ENCODE measurements at places on chromosomes 1 and 21.

- no peak for DNase-seq
Observed at GRCh38 chr1:68157416-68157815, 74.9 kb downstream of the WLS start.

GRCh38 chr1:75165264-75165663 lies 31.1 kb downstream of the LHX8 start:
- no peak for DNase-seq

GRCh38 chr1:150703427-150703826 lies 6.5 kb upstream of the GOLPH3L start:
- DNase-seq, result no peak

- no peak for DNase-seq
Observed at GRCh38 chr1:247529771-247530355, 6.4 kb downstream of the OR2C3 start.

DNA sequence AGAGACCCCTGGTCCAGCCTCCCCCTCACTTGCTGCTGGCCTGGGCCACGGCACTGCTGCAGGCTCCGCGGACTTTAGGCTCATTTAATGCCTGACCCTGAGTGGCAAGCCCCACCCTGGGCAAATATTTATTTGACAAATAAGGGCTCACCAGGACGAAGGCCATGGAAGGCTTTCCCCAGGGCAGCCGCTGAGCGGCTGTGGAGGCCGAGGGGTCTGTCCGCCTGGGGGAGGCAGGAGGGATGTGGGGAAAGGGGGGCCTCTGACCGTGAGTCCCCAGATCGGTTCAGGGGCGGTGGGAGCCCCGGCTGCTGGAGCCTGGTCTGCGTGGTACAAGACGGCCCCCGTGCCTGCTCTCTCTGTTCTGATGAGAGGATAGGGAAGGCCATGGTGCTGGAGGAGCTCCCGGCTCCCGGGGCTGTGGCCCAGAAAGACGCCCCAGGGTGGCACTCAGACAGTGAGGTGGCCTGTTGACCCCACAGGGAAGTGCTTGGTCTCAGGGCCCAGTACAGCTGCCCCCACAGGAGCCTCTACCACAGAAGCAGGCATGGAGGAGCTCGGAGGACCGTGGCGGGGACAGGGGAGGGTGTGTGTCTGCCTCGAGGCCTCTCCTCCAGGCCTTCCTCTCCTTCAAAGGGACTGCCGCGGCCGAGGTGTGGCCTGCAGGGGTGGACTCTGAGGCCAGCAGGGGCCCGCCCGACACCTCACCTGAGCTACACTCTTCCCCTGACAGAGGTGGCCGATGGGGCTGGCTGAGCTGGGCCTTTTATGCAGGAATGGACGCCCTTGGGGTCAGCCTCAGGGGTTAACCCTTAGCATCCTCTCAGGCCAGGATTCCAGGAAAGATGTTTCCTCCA lies 9.1 kb upstream of the C1orf159 start:
- no peak for DNase-seq

GRCh38 chr1:218259800-218260199 lies 25.3 kb upstream of the RRP15 start:
- DNase-seq, result peak; percentile 48

DNA sequence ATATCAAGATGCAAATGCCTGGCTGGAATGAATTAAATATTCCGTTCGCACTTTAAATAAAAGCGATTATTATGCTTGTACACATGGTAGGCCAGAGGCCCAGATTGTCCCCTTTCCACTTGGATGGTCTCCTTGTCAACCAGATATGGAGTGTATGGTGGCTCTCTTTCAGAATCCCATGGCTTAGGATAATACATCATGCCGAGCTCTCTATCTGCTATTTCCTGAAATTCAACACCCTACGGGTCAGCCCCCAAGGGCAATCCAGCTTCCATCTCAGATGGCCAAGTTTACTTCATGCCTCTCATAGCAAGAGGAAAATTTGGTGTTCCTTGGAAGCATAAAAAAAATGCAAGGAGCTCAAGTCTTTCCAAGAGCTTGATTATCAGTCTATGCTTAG lies 25.4 kb upstream of the FMO1 start:
- no peak for DNase-seq

GRCh38 chr1:44239331-44239960 lies 26.2 kb downstream of the DMAP1 start:
- no peak for DNase-seq

GRCh38 chr1:17423781-17424245 lies 15.7 kb downstream of the RCC2 start:
- DNase-seq, result no peak

DNA sequence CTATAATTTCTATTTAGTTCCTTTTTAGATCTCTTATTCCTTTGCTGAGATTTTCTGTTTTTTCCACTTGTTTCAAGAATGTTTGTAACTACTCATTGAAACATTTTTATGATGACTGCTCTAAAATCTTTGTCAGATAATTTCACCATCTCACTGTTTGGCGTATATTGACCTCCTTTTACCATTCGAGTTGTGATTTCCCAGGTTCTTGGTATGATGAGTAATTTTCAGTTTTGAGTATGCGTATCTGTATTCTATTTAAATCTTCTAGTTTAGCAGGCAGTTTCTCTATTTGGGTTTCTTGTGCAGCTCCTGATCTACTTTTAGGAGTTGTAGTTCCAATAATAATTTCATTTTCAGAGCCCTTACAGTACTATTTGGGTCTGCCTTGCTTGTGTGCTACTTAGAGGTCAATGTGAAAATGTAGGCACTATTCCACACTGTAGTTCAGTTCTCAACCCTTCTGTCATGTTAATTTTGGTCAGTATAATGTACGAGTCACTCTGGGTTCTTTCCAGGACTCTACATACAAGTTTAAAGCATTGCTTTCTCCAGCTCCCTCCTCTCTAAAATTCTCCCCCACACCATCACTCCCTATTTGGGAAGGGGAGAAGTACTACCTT lies 115.5 kb downstream of the ACBD6 start:
- no peak for DNase-seq

- no peak for DNase-seq
Observed at GRCh38 chr21:16912075-16912474, 600.8 kb upstream of the CXADR start.

DNA sequence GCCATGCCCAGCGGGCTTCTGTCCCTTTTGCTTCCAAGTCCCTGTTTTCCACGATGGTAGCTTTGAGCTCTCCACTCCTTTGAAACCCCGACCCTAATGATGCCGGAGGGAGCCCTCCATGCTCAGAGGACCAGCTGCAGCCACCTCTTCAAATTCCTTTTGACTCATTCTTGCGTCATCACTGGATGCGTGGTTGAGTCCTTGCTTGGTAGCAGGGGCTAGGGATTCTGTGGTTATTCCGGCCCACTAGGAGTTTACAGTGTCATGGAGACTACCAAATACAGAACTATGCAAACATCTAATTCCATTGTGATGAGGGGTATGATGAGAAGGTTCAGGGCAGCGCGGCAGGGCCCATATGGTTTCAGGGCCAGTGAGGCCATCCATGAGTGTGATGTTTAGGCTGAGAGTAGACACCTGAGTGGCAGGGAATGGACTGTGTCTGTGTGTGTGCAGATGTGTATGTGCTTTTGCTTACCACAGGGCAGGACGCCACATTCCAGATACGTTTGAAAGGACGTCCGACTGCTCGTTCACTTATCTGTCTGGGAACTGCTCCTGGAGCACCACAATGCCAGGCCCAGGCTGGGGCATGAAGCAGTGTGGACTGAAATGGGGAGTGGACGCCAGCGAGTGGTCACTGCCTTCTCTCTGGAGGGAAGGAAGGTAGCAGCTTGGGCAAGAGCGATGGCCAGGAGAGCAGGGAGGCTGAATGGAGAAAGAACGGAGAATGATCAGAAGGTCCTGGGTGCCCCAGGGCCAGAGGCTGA lies 30.4 kb upstream of the ZBTB21 start:
- DNase-seq, result peak; percentile 97

DNA sequence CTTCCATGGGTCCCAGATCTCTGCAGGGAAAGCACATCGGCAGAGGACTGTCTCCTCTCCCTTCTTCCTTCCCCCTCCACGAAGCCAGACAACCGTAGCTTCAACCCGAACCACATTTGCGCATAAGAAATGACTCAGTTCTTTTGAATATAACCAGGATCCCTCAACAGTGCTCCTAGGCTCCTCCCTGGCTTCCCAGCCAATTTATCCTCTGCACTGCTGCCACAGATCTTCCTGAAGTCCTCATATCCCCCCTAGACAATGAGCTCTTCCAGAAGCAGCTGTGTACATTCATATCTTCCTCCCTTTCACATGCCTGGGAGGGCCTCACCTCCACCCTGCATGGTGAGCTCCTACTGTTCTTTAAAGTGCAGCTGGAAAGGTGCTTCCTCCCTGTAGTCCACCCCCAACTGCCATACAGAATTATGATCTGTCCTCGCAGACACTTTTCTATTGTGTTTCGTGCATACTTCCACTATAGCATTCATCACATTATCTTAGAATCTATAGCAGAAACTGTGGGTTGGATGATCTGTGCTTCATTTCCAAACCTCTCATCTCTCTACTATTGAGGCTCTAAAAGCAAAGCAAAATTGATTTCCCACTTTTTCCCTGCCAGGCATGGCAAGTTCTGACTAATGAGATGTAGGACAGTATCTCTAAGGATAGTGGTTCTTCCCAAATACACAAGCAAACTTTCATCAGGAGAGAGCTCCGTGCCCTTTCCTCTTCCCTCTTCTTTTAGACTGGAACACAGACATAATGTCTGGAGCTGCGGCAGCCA lies 179.3 kb upstream of the HMGB4 start:
- no peak for DNase-seq

DNA sequence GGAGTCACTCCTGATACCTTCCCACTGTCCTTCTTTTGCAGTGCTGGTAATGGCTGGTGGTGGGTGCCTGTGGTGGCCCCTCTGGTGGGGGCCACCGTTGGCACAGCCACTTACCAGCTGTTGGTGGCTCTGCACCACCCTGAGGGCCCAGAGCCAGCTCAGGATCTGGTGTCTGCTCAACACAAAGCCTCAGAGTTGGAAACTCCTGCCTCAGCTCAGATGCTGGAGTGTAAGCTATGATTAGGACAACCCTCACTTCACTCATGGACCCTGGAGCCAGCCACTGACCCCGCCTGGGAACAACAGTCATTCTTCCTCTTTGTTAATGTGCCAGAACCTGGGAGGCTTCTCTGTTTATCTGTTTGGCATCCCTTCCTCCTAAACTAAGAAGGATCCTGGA lies 1.1 kb upstream of the ATP8B2 start:
- DNase-seq, result no peak

DNA sequence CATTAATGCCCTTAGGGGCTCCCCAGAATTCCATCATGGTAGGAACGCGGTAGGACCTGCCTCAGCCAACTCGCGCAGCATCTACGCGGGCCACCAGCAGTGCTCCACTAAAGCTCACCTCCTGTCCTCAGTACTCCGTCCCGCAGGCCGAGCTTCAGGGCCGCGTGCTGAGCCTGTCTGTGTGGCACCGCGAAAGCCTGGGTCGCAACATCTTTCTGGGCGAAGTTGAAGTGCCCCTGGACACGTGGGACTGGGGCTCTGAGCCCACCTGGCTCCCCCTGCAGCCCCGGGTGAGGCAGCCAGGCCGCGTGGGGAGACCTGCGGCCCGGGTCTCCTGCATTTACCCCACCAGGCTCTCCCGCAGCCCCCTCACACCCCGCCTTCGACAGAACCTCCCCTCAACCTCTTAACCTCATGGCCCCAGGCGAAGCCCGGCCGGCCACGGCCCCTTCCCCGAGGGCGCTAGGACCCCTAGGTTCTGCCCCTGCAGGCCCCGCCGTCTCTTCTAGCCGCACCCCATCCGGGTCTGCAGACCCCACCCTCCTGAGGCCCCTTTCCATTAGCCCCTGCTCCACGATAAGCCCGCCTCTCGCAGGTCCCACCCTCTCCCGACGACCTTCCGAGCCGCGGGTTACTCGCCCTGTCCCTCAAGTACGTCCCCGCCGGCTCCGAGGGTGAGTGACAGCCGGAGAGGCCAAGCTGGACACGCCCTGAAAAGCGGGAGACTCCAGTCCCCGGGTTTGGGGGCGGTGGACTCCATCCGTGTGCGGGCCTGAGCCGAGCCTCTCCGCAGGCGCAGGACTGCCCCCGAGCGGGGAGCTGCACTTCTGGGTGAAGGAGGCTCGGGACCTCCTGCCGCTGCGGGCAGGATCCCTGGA lies 9.1 kb downstream of the SYTL1 start:
- DNase-seq, result no peak

DNA sequence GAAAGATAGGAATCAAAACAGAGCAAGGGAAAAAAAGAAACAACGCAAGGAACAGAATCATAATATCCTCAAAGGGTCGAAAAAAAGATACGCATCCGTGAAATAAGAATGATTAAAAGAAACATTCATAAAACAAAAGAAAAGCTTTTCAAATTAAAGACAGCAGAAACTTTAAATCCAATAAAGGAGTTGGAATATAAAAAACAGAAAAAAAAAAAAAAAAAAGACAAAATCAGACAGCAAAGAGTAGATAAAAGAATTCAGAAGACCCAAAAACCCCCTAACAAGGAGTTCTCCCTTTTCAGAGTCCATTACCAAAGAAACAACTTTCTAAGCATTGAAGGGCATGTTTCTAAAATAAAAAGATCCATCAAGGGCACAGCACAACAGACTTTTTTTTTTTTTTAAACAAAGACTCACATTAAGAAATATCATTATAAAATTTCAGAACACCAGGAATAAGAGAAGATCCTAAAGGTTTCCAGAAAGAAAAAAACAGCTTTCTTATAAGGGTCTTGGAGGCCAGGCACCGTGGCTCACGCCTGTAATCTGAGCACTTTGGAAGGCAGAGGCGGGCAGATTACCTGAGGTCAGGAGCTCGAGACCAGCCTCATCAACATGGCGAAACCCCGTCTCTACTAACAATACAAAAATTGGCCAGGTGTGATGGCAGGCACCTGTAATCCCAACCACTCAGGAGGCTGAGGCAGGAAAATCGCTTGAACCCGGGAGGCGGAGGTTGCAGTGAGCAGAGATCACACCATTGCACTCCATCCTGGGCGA lies 44.7 kb downstream of the ENAH start:
- no peak for DNase-seq

DNA sequence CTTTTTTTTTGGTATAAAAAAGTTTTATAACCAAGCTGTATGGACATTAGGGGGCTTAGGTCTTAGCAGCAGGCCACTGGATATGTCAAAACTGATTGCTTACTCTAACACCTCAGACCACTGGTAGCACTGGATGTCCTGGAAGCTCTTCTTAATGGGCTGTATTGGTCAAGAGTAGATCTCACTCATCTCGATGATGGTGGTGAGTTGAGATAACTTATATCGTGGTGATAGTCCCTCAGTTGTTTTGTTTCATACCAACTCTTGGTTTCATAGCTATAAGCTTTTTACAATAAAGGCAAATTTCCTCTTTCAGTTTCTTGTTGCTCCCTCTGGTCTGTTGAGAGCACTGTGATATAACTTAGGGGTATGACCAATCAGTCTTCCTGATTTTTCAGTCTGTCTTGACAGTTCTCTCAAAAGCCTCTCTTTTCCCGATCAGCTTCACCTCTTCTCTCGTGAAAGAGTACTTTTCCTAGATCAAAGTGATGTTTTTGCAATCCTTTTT lies 9.7 kb upstream of the AGO1 start:
- no peak for DNase-seq

GRCh38 chr1:156095906-156096508 lies 13.7 kb upstream of the MEX3A start:
- no peak for DNase-seq

- DNase-seq, result no peak
Observed at GRCh38 chr1:168714012-168714411, 15.0 kb downstream of the DPT start.

GRCh38 chr1:160807738-160808137 lies 11.8 kb downstream of the LY9 start:
- no peak for DNase-seq

GRCh38 chr1:29157269-29157601 lies 24.5 kb downstream of the SRSF4 start:
- DNase-seq, result no peak

All from ACHN (cell line).